Amniotic stem cell (primary cell): ENCODE measurements at places on chromosomes 12 and 14.

DNA sequence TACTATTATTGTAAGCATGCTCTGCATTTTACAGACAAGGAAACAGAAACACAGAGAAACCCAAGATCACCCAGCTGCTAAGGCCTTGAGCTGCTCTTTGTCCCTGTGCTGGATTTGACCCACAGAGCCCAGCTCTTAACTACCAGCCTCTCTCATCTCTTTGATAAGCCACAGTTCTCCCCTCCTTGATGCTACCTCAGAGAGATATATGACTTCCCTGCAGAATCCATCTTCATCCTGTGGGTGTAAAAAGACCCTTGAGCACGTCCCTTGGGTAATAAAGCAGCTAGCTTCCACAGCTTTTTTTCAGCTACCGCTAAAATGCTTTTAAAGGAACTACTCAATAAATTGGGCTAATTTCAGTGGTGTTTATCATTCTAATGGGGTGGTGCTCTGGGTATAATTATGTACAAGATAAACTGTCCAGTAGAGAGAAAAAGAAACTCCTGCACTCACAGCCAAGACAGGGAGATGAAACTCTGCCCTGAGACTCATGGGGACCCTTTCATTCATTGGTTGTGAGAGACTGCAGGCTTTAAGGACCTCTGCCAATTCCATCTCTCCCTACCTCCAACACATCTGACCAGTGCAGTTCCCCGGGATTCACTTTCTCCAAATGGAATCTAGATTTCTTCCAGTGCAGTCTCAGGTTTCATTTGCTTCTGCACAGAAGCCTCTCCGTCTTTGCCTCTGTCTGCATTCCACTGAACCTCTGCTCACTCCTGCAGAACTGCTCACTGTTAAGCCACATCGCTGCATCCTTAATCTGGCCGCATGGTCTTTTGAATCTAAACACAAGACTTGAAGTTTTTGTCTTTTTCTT is 24.7 kb upstream of the NTF3 start:
- DNase-seq: no peak

GRCh38 chr12:111529424-111530368 is 69.4 kb downstream of the ATXN2 start:
- no peak for DNase-seq

- no peak for DNase-seq
Observed at GRCh38 chr12:26226629-26227360, 31.4 kb downstream of the SSPN start.

GRCh38 chr12:45674181-45674977 is 55.1 kb upstream of the ARID2 start:
- peak; percentile 72 for DNase-seq

DNA sequence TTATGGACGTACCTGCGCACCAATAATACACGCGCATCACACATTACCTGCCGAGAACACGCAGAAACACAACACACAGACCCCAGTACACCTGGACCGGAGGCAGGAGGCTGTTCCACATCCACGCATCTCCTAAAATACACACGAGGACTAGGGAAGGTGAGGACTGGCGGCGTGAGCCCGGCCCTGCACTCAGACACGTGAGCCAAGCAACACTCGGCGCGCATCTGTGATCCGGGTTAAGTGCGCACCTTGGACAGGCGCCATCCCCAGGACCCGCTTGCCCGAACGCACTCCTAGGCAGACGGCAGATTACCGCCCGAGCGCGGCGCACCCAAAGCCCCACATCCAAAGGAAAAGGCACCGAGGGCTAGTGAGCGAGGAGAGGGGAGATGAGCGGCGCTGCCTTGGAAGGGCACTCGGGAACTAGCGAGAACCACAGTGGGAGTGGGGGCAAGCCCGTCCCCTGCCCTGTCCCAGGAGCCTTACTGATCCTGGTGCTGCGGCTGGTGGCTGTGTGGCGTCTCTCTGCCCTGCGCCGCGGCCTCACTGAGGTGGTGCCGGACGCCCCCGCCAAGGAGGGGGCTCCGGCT is 417 bp downstream of the GLS2 start:
- no peak for DNase-seq

- DNase-seq: no peak
Observed at GRCh38 chr14:82776958-82777357, 1243.3 kb upstream of the SEL1L start.
